Left forelimb (tissue), 1 donor: ENCODE measurements at places on chromosomes 16 and 17.

DNA sequence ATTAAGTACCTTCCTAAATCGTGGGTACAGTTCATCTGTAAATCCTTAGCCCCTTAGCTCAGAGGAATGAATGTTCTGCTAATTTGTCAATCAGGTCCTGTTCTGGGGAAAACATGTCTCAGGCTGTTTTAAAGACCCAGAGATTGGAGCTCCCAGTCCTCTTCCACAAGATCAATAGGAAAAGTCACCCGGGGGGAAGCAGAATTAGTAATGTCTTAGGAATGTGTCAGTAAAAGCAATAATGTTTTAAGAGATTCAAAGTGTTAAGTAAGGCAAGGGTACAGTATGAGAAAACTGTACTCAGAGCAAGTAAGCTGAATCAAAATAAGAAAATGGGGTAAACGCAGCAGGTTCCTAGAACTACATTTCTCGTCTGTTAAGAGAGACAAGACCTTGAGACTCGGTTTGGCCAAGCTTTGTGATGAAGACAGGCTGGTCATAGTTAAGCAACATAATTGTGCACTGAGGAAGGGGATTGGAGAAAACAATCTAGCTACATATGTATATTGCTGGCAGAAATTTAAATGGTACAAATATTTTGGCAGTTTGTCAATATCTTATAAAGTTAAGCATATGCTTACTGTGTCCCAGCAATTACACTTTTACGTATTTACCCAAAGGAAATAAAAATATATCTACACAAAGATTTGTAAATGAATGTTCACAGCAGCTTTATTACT is 192.9 kb upstream of the C17orf78 start:
- no peak for DNase-seq

DNA sequence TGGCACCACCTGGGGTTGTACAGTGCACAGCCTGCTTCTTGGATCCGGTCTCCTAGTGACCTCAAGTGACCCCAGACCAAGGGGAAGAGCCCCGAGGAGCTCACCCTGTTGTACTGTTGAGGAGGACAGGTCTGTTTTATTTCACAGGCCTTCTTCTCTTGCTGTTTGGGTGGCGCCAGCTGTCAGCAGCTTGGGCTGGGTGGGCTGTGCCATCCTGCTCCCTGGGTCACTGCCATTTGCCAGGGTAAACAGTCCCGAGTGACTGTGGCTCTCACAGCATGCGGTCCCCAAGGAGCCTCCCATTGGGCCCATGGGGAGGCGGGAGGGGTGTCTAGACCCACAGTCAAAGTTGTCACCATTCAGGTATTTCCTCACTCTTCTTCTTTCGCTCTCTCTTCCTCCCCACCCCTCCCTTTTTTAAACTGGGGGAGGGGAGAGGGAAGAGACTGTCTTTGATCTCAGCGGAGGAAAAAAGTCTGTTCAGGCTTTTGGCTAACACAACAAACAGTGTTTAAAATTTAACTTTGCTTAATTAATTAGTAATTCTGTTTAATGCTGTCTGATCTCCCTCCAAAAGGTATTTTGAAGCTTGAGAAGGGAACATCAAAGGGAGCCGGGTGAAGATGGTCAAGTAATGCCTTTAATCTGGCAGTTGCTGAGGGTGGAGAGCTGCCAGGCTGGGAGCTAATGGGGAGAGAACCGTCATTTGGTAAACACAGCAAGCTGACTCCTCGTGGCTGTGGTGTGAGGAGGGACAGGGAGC is 64.0 kb downstream of the SNX20 start:
- DNase-seq: no peak

- DNase-seq: no peak
These were observed 2.5 kb upstream of the ATP6V0C start for GRCh38 chr16:2511128-2511800.

DNA sequence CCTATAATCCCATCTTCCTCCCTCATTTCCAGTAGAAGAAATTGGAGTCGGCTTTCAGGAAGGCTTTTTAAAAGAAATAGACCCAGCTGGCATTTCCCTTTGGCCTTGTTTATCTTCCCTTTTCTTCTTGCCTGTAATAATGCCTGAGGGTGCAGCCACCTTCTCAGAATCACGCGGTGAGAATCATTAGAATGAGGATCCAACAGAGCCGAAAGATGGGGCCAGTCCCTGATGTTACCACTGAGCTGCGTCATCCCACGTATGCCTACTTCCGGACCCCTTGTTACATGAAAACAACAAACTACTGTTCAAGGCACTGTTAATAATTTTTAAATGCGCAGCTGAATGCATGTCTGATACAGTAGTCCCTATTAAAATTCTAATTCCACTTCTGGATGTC is 24.1 kb downstream of the SDR42E1 start:
- DNase-seq: no peak

GRCh38 chr17:70184770-70185169 is 15.4 kb downstream of the KCNJ2 start:
- no peak for DNase-seq

- DNase-seq: no peak
These were observed 389.9 kb upstream of the SOX9 start for GRCh38 chr17:71730871-71731270.

GRCh38 chr16:27379919-27380318 is 22.1 kb upstream of the IL21R start:
- peak; percentile 18 for DNase-seq

DNA sequence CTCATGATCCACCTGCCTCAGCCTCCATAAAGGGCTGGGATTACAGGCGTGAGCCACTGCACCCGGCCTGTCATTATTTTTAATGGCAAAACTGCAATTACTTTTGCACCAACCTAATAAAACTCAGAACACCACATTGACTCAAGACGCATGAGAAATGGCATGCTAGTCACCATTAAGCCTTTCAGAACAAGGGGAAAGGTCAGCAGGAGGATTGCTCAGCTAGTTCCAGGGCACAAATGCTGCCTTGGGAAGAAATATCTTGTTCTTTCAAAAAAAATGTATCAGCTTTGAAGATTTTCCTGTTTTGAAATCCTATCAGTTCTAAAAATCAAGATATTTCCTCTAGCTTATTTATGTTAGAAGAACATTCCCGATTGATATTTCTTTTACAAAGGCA is 32.4 kb upstream of the CDYL2 start:
- no peak for DNase-seq

- DNase-seq: no peak
These were observed 7.1 kb downstream of the KRT13 start for GRCh38 chr17:41498276-41498675.

DNA sequence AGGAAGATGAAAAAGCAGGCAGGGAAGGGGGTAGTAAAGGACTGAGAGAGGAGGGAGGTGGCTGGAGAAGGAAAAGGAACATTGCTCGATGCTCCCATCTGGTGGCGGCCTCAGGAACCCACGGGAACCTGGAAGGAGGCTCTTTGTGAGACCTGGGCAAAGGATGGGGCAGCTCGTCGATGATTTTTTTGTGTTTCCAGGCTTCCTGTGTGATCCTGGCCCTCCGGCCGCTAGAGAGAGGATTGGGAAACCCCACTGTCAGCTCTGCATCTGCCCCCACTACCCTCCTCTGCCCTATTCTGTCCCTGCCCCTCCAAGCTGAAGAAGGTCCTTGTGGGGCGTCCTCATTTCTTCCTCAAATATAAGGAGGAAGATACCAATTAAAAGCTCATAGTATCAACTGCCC is 6.6 kb downstream of the WFIKKN2 start:
- peak; percentile 85 for DNase-seq

GRCh38 chr16:54504372-54504771 is 217.8 kb upstream of the IRX3 start:
- no peak for DNase-seq

DNA sequence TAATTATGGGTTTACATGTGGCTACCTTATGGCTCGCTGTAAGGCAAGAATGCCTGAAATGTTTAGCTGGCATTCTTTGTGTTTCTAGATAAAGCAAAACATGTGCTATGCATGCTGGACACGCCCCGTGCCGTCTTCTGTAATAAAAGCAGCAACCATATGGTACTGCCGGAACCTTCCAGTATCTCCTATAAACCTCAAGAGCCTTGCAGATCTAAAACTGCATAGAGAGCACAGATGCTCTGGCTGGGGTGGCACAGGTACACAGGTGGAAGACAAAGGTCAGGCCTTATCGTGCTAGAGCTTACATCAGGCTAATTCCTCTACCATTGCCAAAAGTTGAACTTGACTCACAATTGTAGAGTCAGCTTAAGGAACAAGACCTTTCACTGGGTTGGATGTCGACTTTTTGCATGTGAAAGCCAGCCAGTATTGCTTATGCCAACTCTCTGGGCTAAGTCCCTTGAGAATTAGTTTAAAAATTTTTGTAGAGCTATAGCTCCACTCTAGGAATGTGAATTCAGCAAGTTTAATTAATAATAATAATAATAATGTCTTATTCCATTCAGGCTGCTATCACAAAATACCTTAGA is 187.4 kb upstream of the CACNG5 start:
- no peak for DNase-seq

DNA sequence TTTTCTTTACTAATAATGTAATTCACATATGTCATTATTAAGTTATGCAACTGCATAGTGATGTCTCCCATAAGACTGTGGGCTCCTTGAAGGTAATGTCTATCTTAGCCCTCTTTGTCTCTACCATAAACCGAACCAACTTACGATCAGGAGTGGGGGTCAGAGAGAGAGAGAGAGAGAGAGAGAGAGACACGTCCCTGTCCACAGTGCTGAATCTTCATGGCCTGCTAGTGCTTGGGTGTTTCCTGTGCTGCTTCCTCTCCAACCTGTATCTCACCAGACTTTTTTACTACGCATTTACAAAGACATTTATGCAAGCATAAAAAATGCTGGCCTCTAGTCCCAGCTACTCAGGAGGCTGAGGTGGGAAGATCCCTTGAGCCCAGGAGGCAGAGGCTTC is 52.2 kb upstream of the HAPSTR1 start:
- no peak for DNase-seq

- peak; percentile 83 for DNase-seq
These were observed 17.3 kb downstream of the CA5A start for GRCh38 chr16:87918866-87919680.

GRCh38 chr16:1163567-1164055 is 10.7 kb downstream of the CACNA1H start:
- no peak for DNase-seq

- no peak for DNase-seq
These were observed at the start of gene SOX15 for GRCh38 chr17:7589891-7590691. SOX15 (minus strand) TSS chr17:7590094; CDS start chr17:7589676, 418 bp downstream.

- DNase-seq: peak; percentile 42
These were observed 79.3 kb downstream of the MRC2 start for GRCh38 chr17:62706598-62707424.

GRCh38 chr17:82791532-82791931 is 39.7 kb downstream of the TBCD start:
- no peak for DNase-seq

GRCh38 chr16:12802048-12802447 is 1.6 kb downstream of the CPPED1 start:
- DNase-seq: no peak

DNA sequence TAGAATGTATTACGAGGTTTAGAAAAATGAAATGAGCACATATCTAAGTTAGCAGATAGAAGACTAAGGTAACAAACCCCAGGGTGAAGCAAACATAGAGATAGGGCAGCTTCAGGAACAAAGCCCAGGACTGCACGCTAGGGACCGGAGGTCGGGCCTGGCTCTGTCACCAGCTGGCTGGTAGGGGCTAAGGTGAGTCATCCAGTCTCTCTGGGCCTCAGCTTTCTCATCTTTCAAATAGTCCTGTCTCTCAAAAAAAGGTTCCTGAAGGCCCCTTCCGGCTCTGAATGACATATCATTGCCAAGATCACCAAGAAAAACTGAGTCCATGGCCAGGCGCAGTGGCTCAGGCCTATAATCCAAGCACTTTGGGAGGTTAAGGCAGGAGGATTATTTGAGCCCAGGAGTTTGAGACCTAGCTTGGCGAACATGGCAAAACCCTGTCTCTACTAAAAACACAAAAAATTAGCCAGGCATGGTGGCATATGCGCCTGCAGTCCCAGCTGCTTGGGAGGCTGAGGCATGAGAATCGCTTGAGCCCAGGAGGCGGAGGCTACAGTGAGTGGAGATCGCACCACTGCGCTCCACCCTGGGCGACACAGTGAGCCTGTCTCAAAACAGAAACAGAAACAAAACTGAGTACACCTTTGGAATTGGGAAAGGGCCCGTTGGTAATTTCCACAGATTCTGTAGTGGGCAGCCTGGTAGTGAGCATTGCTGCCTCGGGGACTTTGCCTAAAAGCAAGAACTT is 26.0 kb downstream of the PKD1L3 start:
- DNase-seq: no peak

- DNase-seq: peak; percentile 91
These were observed 43.2 kb downstream of the CUEDC1 start for GRCh38 chr17:57911834-57912673.

DNA sequence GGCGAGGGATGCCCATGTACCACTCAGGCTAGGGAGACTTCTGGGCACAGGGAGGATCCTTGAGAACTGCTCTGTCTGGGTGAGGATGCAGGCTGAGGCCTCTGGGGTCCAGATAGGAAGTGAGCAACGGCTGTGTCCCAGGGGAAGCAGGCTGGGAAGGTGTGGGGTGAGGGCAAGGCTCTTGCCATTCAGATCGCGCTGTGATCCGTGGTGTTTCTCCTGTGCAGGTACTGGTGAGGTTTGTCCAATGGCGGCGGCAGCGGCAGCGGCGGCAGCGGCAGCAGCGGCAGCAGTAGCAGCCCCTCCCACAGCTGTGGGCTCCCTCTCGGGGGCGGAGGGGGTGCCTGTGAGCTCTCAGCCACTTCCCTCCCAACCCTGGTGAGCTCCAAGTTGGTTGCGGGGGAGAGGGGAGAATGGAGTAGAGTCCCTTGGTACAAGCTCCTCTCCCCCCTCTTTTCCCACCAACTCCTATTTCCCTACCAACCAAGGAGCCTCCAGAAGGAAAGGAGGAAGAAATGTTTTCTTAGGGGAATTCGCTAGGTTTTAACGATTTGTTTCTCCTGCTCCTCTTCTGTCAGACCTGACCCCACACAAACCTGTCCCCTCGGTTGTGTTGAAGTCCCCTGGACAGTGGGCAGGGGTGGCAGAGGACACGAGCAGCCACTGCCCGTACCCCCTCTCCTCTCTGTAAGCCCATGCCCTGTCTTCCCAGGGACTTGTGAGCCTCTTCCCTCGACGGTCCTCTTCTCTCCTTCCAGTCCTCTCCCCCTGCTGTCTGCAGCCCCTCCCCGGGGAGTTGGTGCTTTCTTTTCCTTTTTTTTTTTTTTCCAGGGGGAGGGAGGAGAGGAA is 1.9 kb upstream of the PRRT2 start:
- DNase-seq: no peak

- DNase-seq: no peak
These were observed 66.3 kb downstream of the CHD9 start for GRCh38 chr16:53121043-53121620.

DNA sequence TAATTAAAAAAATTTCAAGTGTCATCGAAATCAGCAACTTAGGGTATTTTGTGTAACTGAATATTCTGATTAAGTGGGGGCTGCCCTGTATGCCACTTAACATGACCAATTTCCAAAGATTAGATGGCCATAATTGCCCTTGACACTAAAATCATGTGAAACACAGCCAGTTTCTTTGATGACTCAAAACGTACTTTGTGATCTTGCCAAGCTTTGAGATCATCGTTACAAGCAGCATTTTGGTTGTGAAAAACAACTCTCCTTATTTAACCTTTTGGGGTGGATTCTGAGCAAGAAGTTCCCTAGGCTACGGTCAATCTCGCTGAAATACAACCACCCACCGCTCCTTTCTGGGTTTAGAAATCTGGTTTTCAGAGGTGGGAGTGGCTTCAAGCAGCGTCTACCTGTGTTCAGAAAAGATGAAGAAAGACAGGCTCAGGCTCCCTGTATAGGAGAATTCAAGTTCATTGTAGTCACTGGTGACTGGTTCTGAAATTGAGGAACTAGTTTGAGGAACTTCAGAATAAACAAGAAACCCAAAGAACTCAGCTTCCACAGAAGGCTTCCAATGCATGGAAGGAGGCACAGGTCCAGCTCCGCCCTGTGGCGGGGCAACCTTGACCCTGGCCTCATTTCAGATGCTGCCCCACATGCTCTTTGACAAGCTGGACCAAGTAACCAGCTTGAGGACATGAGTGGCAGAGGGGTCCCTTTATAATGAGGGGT is 9.4 kb downstream of the MAP3K14 start:
- no peak for DNase-seq
